ENCODE measurements at places on chromosomes 4 and X. TPM values are rescaled to one million over a fixed set of nuclear protein-coding genes. Genes with fewer than 3 reads are reported as not detected.

GRCh38 chr4:111174331-111174730, 551.5 kb upstream of the PITX2 start:
- DNase-seq, result peak; percentile 6

- peak; percentile 29 for DNase-seq
These were observed 104.7 kb upstream of the TTC29 start for GRCh38 chr4:147050356-147050765.

DNA sequence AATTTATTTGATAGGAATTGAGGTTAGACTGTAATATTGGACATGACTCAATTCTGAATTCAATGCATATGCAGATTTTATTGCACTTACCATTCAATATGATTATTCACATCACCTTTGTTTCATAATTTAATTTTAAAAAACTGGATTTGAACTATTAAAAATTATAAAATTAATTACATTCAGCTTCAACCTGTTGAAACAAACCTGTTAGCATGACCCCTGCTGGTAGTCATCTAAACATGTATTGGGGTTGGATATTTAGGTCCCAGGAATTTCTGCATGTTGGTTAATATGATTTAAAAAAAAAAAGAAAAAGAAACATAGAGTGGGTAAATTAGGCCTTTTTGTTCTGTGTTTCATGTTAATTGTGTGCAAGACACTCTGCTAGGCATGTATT, 85.9 kb downstream of the ARSJ start:
- peak; percentile 29 for DNase-seq

The LIAS gene
- total RNA-seq, result 8.3 TPM

The ASB5 gene
- not detected for total RNA-seq

DNA sequence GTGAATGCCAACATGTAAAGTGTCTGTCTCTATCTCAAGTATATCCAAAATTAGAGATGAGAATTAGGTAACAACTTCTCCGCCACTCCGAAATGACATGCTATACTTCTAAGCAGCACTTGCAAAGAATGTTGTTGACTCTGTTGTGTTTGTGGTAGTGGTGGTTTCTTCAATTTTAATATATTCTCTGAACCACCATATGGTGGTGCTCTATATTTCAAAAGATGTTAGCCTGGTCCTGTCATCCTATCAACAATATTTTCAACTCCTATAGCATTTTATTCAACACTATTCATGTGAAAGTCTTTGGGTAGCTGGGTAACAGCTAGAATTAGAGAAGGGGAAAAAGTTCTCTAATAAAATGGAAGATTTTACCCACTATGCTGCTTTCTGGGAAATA, 1622.8 kb upstream of the IGFBP7 start:
- DNase-seq, result peak; percentile 58

DNA sequence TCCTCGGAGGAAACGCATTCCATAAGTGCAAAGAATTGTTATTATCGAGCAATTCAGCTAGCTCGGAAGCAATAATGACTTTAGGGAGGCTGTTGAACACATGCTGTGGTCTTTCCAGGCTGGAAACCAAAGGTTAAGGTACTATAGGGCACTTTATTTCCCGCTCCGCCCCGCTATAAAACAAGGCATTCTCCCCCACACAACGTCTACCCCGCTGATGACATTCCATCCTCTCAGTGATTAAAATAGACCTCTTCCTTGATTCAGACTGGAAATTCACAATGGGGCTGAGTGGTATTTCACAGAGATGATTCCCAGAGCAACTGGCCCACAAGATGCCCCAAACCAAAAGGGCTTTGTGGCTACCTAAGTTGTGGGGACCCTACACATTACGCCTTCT, 196.4 kb downstream of the STIM2 start:
- DNase-seq, result no peak

DNA sequence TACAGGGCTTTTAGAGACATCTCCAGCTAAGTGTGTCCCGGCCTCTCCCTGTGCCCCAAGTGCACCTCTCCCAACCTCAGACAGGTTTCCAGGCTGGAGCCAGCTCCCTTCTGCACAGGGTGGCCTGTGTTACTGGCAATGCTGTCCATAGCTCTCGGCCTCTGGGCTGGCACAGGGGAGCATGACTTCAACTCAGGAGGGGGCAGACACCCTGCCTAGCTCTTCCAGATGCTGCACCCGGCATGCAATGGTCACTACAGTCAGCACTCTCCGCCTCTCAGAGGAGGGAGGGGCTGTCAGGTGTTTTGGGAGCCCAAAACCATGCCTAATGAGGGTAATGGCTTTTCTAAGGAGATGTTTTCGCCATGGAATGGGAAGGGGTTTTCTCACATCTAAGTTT, 2.4 kb upstream of the IRAK1 start:
- DNase-seq, result no peak

DNA sequence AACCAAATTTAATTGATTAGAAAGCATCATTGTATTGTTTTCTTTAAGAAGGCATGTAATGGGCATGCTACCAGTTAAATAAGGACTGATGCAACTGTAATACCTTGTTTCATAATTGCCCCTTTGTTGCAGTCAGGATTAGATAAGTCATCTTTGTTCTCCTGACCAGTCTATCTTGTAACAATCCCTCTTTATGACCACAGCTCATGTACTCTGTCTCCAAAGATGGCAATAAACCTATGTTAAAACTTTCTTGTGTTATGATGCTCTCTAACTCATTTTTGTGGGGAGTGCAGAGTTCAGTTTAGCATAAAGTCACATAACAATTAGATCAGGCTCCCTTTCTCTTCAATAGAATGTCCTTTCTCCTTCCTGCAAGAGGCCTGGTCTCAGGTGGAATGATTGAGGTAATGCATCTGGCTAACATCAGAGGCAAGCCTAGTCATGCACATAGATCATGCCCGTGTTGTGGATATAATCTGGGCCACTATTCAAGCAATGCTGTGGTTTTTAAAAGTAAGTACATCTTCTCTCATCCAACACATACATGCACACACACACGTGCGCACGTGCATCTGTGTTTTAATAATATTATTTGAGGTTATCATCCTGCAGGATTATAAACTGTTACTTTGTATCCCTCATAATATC, 45.6 kb downstream of the TMEM154 start:
- DNase-seq, result no peak

The GPR34 gene
- total RNA-seq, result not detected

The GK gene
- total RNA-seq, result 8.4 TPM

The AFP gene
- not detected for total RNA-seq

The C4orf46 gene
- total RNA-seq, result 13.1 TPM

The MSX1 gene
- 7.5 TPM for total RNA-seq

The KLHL13 gene
- 3.5 TPM for total RNA-seq

GRCh38 chr4:169189372-169189771, 81.4 kb downstream of the SH3RF1 start:
- no peak for DNase-seq

The SSX4 gene
- total RNA-seq, result not detected

DNA sequence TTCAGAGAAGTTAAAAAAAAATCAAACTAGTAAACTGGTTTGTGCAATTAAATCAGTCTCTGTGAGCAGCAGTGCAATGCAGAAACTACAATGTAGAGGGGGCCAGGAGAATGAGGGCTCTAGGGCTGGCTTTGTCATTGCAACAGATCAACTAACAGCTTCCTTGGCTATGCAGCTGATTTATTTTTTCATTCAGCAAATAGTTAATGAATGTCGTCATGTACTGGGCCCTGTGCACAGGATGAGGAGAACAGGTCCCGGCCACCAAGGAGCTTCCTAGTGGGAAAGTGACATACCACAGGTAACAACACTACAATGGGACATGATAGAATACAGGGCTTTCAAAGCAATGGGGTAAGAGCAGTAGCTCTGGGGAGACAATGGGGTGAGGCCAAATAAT, 190.1 kb downstream of the NSUN7 start:
- no peak for DNase-seq

The EXOC1L gene
- total RNA-seq, result not detected

GRCh38 chr4:27701606-27702005, 841.0 kb downstream of the STIM2 start:
- no peak for DNase-seq

GRCh38 chr4:36269101-36269500, 12.3 kb upstream of the DTHD1 start:
- no peak for DNase-seq

The MAP3K15 gene
- 3.4 TPM for total RNA-seq

GRCh38 chr4:22190855-22191254, 242.3 kb upstream of the KCNIP4 start:
- DNase-seq, result peak; percentile 93

DNA sequence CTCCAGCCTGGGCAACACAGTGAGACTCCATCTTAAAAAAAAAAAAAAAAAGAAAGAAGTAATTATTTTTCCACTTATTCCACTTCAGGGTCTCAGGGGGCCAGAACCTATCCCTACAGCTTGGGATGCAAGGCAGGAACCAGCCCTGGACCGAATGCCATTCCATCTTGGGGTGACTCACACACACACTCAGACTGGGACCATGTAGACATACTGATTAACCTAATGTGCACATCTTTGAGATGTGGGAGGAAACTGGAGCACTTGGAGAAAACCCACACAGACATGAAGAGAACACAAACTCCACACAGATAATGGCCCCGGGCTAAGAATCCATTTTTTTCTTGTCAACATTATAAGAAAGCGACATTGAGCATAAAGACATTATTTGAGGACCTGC, 132.5 kb downstream of the PTTG2 start:
- DNase-seq, result no peak

All from PC-3 (cell line).